ENCODE measurements at places on chromosomes 16 and 17.
A peak's percentile ranks its signal among the peaks of the same experiment; 100 is the strongest.

DNA sequence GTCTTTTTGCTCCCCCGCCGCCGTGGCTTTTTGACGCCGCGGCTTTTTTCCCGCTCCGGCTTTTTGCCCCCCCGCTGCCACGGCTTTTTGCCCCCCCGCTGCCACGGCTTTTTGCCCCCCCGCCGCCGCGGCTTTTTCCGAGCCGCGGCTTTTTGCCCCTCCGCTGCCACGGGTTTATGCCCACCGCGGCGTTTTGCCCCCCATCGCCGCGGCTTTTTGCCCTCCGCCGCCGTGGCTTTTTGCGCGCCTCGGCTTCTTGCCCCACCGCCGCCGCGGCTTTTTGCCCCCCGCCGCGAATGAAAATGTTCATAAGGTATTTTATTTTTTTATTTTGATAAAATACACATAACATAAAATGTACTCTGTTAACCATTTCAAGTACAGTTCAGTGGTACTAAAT is 527.2 kb upstream of the WSB1 start:
- no peak for DNase-seq

GRCh38 chr16:84190731-84191388 is at the start of gene ADAD2:
TSS of gene ADAD2 (plus strand) at chr16:84191157. CDS start at chr16:84191231, 74 bp downstream.
- no peak for DNase-seq

GRCh38 chr16:81458827-81459598 is 14.4 kb downstream of the CMIP start:
- DNase-seq, result no peak

DNA sequence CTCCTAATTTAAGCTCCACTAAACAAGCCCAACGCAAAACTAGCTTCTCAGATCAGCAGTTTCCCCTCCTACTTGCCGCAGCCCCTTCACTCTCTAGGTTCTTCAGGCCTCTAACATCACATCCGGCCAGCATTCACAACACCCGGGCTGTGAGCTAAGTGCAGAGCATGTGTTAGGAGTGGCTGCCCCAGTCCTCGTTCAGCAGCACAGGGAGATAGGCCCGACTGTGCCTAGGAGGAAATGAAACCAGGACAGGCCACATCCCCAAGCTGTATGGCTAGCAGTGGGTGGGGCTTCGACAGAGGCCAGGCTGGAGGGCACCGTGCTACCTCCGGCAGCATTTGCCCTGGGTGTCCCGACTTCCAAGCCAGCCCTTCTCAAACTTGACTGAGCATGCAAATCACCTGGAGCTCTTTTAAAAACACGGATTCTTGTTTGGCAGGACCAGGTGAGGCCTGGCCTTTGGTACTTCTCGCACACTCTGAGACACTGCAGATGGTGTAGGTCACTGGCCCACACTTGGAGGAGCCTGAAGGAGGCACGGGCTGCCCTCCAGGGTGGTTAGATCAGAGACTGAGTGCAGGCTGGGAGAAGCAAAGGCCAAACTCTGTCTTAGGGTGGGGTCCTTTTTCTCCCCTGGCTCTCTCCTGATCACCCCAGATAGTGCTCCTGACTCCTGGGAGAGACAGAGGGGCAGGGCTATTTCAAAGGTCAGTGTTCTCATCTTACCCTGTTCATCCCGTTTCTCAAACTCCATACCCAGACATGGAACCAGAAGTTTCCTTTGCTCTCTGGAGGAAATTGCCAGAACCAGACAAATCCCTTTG is 202.0 kb downstream of the C16orf78 start:
- DNase-seq, result no peak

- DNase-seq, result peak; percentile 83
Measured at GRCh38 chr17:56779898-56780777, 53.6 kb downstream of the C17orf67 start.

All from activated T-helper 1 cell treated with Interleukin-2 at 50 U/mL for 16 hours (primary cell).